ENCODE measurements at places on chromosomes 2 and 18.
A peak's percentile ranks its signal among the peaks of the same experiment; 100 is the strongest.

GRCh38 chr2:75320898-75321598, 121.7 kb upstream of the TACR1 start:
- no peak for ATAC-seq

DNA sequence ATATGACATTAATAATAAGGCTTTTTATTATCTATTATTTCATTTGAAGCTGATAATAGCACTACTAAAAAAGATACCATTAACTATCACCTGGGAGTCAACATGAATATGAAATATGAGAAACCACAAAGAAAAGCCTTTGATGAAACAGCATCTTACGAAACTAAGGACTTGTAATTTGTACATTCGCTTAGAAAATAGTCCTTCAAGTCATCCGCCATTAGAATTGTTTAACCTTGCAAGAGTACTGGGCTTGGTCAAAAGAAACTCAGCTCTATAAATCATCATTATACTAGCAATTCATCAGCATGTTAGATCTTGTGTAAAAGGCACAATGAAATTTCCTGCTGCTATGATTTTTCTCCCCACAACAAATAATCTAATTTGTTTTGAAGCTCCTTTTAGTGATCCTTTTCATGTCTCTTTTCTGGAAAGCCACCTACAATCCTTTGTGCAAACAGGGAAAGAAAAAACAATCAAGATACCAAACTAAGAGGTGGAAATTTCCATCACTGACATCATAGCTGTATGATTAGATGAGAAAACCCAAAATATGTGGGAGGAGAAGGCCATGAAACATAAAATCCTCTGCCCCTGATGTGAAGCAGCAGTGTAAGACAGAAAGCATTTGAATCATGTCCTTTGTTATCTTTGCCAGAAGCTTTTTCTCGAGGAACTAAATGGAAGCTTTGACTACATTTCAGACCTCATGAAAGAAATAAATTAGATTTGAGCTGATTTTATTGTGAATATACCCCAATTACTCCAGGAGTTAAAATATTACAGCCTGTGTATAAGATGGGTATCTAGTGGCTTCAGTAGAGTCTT, 31.2 kb downstream of the SCN9A start:
- no peak for ATAC-seq

DNA sequence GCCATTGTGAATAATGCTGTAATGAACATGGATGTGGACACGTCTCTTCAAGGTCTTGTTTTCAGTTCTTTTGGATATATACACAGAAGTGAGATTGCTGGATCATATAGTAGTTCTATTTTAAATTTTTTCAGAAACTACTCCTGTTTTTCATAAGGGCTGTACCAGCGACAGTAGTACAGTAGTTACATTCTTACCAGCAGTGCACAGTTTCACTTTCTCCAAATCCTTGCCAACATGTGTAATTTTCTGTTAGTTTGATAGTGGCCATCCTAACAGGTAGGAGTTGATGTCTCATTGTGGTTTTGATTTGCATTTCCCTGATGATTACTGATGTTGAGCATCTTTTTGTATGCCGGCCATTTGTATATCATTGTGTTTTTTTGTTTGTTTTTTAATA, 81.7 kb downstream of the EPC2 start:
- ATAC-seq: no peak

GRCh38 chr2:145284551-145284950, 764.6 kb upstream of the ZEB2 start:
- no peak for ATAC-seq

DNA sequence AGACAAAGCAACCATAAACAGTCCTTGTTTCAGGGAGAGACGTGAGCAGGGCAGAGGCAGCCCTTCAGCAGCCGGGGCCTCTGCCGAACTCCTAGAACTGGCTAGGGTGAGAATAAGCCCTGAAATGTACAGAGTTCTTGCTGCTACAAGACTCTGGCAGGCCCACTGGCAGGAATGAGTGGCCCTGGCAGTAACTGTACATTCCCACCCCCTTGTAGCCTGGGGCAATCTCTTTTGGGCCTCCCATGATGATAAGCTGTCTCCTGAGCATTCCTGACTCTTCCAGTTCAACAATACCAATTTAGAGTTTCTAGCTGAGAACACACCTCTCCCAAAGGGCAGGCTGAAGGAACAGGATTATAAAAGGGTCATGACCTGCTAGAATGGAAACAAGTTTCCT, 54.3 kb downstream of the HAUS1 start:
- no peak for ATAC-seq

- ATAC-seq: no peak
Measured at GRCh38 chr2:25176138-25176537, 7.8 kb upstream of the POMC start.

DNA sequence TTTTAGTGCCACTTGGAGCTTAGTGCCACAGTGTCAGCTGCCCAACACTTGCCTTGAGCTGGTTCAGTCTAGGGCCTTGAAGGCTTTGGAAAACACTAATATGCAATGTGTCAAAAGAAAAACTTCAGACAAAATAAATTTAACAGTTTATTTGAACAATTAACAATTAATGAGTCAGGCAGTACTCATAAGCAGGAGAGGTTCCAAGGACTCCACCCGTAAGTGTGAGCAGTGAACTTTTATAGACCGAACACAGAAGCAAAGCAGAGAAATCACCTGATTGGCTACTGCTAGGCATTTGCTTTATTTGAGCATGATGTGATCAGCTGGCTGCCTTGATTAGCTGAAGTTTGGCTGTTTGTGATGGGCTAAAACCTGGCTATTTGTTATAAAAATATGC, 49.5 kb upstream of the TBC1D8 start:
- ATAC-seq: no peak

DNA sequence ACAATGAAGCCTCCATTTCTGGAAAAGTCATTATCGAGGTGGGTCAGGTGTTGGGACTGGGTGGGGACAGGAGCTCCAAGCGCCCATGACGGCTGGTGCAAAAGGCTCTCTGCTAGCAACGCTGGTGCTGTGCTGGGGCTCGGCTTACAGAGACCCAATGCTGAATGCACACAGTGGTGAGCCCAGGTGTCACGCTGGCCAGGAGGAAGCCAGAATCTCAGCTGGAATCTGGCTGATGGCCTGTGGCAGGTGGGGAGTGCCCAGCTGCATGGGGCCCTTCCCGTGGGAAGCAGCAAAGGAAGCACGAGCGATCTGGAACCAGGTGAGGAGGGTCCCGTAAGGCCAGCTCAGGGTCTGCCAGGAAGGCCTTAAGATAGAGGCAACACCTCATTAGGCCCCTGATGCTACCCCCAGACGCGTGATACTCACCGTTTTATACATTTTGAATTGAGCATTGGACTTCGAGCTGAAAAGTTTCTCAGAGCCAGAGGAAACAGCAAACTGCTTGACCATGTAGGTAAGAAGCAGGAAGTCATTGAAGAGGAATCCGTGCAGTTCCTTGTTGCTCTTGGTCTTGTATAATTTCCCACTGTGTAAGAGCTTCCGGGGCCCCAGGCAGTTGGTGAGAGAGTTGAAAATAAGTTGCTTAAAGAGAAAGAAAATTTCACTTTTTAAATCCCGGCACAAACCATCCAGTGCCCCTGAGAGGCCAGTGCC, 34.7 kb downstream of the FAM228A start:
- ATAC-seq: no peak

DNA sequence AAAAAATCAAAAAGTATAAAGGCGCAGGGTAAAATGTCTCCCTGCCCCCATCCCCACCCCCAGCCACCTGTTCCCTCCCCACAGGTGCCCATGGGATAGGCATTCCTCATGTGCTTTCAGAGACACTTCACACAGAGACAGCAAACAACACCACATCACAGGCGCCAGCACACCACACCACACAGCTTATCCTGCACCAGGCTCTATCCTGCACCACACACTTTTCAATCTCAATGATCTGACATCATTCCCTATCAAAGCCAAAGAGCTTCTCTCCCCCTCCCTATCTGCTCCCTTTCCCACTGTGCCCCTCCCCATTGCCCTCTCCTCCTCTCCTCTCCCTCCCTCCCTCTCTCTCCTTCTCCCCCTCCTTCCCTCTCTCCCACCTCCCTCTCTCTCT, 15.5 kb downstream of the FAM178B start:
- ATAC-seq: no peak

DNA sequence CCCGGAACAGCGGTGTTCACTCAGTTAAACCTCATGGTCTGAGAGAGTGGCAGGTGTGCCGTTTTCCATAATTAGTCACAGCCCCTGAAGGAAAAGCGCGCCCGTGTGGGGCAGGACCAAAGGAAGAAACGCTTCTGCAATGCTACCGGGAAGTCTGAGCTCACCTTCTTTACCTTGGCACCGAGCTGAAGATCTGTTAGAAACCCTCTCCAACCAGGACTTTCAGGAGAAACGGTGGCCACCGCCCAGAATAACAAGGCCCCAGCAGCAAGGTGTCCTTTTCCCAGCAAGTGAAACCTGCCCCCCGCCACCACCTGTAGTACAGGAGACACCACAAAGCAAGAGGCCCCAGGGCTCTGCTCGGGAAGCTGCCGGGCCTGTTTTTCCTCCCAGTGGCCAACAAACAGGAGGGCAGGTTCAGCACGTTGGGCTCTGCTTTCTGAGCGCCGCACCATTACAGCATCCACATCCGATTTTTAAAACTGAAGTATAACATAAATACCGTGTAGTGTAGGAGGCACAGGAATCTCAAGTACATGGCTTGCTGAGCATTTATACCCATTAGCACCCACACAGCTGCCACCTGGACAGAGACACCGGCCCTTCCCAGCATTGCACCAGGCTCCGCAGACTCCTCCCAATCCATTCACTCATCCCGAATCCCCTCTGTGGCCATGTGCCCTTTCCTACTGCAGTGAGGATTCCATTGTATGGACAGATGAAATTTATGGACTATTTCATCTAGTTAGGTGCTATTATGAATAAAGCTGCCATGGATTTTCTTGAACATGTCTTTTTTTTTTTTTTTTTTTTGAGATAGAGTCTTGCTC, 121.8 kb upstream of the RIOK3 start:
- ATAC-seq: no peak

DNA sequence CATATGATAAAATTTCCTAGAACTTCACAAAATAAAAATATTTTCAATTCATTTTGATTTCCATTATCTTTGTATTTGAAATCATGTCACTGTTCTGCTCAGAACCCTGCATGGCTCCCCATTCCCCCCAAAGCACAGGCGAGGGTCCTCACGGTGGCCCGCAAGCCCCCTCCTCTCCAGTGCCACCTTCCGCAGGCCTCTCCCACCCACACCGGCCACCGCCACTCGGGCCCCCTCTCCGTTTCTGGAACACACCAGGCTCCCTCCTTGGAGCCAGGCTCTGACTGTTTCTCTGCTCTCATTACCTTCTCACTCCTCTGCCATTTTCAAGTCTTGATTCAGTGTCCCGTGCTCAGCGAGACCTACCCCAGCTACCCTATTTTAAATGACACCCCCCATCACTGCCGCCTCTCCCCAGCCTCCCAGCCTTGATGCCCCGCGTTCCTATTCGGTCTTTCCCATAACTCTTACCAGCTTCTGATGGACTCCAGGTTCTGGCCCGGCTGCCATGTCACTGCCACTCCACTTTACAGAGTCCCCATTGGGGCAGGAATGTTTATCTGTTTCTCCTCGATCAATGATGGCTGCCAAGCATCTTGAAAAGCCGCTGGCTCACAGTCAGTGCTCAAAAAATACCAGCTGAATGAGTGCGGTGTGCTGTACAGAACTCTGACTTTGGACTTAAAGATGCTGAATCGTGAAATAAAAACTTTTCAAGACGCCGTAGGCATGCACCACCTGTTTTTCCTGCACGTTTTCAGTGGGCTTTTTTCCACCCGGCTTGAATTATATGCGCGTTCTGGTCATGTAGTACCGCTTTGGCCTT, 201.0 kb downstream of the GBX2 start:
- no peak for ATAC-seq

- no peak for ATAC-seq
Measured at GRCh38 chr18:76319366-76319765, 175.7 kb downstream of the ZNF516 start.

DNA sequence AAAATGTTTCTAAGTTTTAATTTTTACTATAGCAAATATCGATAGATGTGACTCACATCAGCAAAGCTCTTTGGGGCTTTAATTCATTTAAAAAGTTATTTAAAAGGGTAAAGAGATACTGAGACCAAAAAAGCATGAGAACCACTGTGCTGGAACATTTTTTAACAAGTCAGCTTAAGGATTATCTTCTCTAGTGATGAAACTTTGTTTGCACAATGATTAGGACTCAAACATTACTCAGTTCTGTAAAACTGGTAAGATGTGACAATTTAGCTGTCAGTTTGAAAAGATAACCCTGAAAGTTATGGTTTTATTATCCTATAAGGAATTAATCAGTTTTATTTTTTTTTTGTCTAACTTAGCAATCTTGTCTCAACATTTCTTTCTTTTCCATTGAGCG, 301.4 kb downstream of the TSN start:
- ATAC-seq: no peak

DNA sequence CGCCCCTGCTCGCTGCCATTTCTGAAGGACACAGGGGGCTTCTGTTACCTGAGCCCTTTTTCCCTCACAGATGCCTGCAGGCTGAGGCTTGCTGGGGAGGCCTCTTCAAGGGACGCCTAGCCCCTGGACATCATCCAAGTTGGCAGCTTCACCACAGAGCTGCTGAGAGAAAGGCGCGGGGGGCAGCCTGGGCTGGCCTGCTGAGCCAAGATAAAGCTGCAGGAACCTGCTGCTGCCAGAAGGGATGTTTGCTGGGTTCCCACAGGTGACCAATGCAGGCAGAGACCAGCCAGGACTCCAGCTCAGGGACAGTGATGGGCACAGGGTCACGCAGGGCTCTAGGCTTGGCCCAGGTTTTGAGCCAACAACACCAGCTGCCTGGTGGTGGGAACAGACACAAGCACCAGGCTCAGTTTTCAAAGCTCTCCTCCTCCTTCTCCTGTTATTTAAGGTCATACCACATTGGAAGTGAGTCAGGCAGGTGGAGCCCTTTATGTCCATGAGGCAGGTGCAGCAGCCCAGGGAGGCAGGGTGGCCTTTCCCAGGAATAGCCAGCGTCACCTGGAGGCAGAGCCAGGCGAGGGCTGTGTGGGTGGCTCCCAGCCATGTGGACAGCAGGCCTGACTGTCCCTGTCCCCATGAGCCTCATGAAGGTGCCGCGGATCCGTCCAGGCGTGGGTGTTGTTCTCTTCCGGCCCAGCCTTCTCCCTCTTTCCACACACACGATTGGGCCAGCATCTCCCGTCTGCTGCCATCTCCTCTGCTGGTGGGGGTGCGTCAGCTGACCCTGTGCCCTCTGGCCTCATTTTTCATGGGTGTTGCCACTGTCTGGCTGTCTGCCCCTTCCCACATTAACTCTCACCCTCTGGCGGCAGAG, 515.5 kb upstream of the MYT1L start:
- ATAC-seq: no peak

- no peak for ATAC-seq
Measured at GRCh38 chr2:217688494-217688893, 314.3 kb downstream of the TNS1 start.

GRCh38 chr18:59885579-59886163, 14.1 kb upstream of the PMAIP1 start:
- ATAC-seq: peak; percentile 85

GRCh38 chr2:168300460-168300859, 53.1 kb upstream of the STK39 start:
- ATAC-seq: no peak

All from stimulated activated memory B cell treated with anti-CD40 and anti-IgM and Interleukin-4, amounts not matched to agents 10 μg/mL and 1 μg/mL and 100 μg/mL, for 72 hours (primary cell).